Osteocyte (in vitro differentiated cells): ENCODE measurements at places on chromosomes 2 and 18. TPM values are rescaled to one million over a fixed set of nuclear protein-coding genes. Genes with fewer than 3 reads are reported as not detected.

RAD51AP2 gene
- not detected in 2 replicates for total RNA-seq

ZDBF2 gene
- 24.5 and 28.8 TPM in 2 replicates for total RNA-seq

IL36B gene
- not detected in 2 replicates for total RNA-seq

DNA sequence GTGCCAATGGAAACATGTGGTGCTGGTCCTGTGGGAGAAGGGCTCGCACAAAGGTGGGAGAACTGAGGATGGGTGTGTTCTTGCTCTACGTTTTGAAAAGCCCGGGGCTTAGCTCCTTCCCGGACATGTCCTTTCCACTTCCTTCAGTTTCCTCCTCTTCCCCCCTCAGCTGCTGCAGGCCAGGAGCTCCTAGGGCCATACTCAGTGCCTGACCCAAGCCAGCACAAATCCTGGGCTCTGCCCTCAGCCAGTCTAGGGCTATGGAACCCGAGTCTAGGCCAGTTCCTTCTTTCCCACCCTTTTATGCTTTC lies 1.4 kb upstream of the SIX2 start:
- H3K4me1 ChIP-seq, result peaks cover 52% of the 10 kb centered on the region
- peak overlapping the region; percentile 83 for H3K4me3 ChIP-seq
- H3K27ac ChIP-seq, result peak overlapping the region; percentile 93

- no peak overlapping the region for H3K4me3 ChIP-seq
- no peak for DNase-seq
- H3K27ac ChIP-seq, result no peak overlapping the region
- no peaks in the 10 kb centered on the region for H3K27me3 ChIP-seq
- peaks cover 5% of the 10 kb centered on the region for H3K4me1 ChIP-seq
- H3K36me3 ChIP-seq, result no peaks in the 10 kb centered on the region
These were observed 12.5 kb downstream of the MSTN start for GRCh38 chr2:190050001-190050400.

DNA sequence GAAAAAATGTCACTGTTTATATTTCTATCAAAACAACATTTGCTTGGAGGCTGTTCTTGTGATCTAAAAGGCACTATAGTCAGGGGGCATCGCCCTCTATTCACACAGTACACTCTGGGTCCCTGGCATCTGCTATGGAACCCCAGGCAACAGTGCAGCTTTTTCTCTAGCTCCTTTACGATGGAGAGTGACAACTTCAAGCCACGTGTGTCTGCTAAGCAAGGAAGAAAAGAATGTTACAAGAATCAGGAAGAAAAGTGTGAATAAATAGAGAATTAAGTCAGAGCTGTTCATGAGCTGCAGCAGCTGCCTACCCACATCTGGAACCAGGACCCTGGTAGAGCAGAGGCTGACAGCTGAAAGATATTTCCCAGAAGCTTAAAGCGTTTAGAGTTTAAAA lies 11.2 kb downstream of the RND3 start:
- H3K4me3 ChIP-seq, result peak overlapping the region; percentile 1
- H3K36me3 ChIP-seq, result peaks cover 59% of the 10 kb centered on the region
- H3K4me1 ChIP-seq, result peaks cover 97% of the 10 kb centered on the region
- no peak for DNase-seq
- H3K27ac ChIP-seq, result peak overlapping the region; percentile 82
